Nucleus accumbens (tissue), 56 donors: ENCODE measurements at places on chromosomes 6 and 20.

DNA sequence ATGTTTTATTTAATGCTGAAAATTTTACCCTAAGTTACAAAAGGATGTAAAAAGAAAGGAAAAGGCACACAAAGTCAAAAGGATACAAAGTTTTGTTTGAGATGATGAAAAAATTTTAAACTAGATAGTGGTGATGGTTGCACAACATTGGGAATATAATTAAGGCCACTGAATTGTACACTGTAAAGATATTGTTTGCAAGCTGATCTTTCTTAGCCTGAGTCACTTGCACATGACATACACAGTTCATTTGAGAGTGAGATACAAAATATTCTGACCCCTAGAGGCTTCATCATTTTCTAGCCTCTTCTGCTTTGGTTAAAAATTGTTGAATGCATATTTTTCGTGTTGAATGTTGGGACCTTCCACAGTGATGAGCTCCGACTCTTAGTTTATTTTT lies 462.6 kb downstream of the HDGFL1 start:
- no peak for DNase-seq

- DNase-seq, result no peak
Observed at GRCh38 chr6:13724182-13724581, 12.5 kb upstream of the RANBP9 start.

DNA sequence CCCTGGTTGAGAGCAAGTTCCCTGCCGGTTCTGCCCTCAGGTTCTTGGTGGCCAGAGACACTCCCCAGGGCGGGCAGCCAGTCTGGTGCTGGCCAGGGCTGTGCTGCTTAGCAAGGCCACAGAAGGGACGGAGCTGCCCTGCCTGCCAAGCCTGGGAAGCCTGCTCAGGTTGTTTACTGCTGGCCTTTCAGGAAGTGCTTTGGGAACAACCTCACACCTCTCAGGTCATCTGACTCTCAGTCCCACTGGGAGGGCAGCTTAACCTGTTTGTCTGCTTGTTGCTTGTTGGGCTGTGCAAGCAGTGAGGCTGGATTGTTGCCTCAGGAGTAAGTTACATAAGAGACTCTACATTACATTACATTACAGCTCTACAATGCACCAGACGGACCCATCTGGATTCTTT lies 75.8 kb upstream of the AFDN start:
- no peak for DNase-seq

DNA sequence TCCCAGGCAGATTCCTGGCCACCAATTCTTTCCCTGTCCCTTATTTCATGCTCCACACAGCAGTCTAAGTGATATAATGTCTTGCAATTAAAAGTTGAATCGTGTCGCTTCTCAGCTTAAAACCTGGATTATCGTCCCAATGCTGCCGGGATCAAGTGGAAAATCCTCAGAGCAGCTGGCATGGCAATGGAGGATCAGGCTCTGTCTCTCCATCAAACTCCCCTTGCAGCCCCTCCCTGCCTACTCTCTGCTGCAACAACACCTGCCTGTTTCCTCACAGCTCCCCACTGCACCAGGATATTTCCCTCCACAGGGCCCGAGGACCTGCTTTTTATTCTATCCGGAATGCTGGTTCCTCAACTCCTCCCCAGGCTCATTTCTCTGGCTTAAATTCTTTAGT lies 277.1 kb downstream of the SYNE1 start:
- DNase-seq, result no peak

DNA sequence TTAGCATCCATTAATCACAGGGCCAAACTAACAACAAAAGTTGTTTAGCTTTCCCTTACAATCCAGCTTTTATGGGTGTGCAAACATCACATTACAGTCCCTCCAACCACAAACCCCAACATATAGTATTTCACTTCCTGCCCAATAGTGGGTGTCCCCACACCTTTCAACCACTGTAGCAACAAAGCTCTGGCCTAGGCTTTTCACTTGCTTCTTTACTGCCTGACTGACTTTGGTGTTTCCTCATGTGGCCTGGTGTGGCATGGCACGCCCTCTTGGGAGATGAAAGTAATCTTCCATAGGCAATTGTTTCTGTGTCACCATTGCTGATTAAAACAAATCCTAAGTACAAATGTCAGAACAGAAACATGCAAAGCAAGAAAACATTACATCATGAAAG lies 46.3 kb downstream of the MCM8 start:
- no peak for DNase-seq

DNA sequence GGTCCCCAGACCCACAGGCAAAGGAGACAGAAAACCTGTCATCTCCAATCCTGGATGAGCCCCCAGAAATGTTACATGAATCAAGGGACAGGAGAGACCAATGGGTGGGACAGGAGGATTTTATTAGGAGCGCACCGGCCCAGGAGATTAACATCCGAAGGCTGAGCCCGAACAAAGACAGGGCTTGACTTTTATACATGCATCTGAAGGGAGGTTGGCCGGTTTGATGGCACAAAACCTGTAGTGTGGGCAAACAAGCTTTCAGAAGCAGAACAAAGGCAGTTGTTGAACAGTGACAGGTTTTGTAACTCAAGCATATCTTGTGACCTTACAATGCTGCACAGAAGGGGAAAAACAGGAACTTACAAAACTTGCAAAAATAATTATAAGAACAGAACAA lies 83.9 kb upstream of the GPR6 start:
- no peak for DNase-seq

GRCh38 chr20:35133735-35134134 lies 13.4 kb downstream of the EDEM2 start:
- DNase-seq, result no peak

GRCh38 chr6:22583927-22584326 lies 14.6 kb downstream of the HDGFL1 start:
- DNase-seq, result no peak
